ENCODE measurements at places on chromosomes 5 and 9. TPM values are rescaled to one million over a fixed set of nuclear protein-coding genes. Genes with fewer than 3 reads are reported as not detected.

GRCh38 chr9:76302947-76303550 lies 91.2 kb downstream of the RFK start:
- H3K4me1 ChIP-seq, result peaks cover 6% of the 10 kb centered on the region
- H3K27me3 ChIP-seq, result no peaks in the 10 kb centered on the region
- no peaks in the 10 kb centered on the region for H3K36me3 ChIP-seq
- no peak overlapping the region for H3K4me3 ChIP-seq
- no peak overlapping the region for H3K27ac ChIP-seq

DNA sequence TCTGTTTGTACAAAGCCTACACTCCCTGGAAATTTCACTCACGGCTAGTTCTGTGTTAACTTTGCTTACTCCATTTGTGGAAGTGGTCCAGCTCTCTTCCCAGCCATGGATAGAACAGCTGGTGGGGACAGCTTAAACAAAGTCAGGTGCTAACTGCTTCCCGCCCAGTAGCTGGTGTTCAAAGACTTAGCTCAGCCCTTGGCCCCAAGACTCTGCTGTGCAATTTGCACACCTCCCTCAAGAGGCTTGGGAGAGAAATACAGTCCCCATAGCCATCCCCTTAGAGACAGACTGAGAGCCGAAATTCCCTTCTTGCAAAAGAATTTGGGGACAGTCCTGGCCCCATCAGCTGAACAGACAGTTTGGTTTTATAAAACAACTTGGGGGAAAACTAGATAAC lies 73.8 kb upstream of the RAI14 start:
- DNase-seq, result no peak
- no peaks in the 10 kb centered on the region for H3K27me3 ChIP-seq
- H3K4me3 ChIP-seq, result no peak overlapping the region
- no peaks in the 10 kb centered on the region for H3K4me1 ChIP-seq

- DNase-seq, result no peak
- no peak overlapping the region for H3K4me3 ChIP-seq
Observed at GRCh38 chr5:110663525-110663924, 62.9 kb downstream of the TMEM232 start.

Gene CNTFR
- total RNA-seq, result 14.4 TPM

GRCh38 chr5:159814805-159815585 lies 101.3 kb upstream of the ADRA1B start:
- DNase-seq, result no peak
- no peak overlapping the region for H3K27ac ChIP-seq
- peaks cover 21% of the 10 kb centered on the region for H3K4me1 ChIP-seq
- H3K36me3 ChIP-seq, result no peaks in the 10 kb centered on the region

DNA sequence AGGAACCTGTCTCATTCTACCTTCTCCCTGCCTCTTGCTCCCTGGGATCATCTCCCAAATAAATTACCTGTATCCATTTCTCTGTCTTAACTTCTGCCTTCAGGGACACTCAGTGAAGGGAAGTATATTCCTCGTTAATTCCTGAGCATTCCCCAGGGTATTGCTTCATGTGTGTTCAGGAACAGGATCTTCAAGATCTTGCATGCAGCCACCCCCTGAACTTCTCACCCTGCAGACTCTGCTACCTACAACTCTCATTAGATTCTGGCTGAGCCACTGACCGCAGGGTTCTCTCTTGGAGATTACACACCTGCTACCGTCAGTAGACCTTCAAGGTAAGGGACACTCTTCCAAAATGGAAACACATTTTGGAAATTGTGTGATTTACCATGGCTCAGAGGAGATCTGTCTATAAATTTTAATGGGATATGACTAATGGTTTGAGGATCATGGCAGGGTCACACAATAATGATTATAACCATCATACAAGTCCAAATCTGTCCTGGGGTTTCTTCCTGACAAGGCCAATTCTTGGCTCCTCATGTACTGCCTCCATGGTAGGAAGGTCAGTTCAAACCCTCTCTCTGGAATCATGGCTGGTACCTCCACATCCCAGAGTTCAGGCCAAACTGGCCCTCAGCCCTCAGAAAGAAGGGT lies 38.9 kb upstream of the UGCG start:
- no peak overlapping the region for H3K27ac ChIP-seq
- no peaks in the 10 kb centered on the region for H3K27me3 ChIP-seq
- no peak for DNase-seq

Gene SV2C
- 0.11 TPM for total RNA-seq

Gene SNAPC3
- 32.4 TPM for total RNA-seq

- DNase-seq, result no peak
- H3K27me3 ChIP-seq, result no peaks in the 10 kb centered on the region
- H3K4me1 ChIP-seq, result no peaks in the 10 kb centered on the region
- H3K36me3 ChIP-seq, result no peaks in the 10 kb centered on the region
- H3K27ac ChIP-seq, result no peak overlapping the region
- H3K4me3 ChIP-seq, result no peak overlapping the region
Observed at GRCh38 chr5:139431706-139432105, 7.6 kb downstream of the DNAJC18 start.

- H3K4me3 ChIP-seq, result no peak overlapping the region
- DNase-seq, result no peak
Observed at GRCh38 chr5:39598661-39599248, 174.0 kb upstream of the DAB2 start.

DNA sequence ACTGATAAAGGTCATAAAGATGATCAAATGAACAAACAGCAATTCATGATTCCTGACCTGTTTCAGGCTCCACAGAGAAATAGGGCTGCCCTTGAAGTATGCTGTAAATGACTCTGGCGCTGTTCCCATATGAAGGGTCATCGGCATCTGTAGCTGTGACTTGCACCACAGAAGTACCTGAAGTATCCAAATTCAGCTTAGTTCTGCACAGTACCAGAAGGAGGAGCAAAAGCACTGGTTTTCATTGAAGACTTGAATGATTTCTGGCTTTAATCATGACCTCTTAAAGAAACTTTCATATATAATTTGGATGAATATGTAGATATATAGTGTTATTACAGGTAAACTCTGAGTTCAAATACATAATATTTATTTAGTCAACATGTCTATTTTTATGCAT lies 109.1 kb downstream of the CDH10 start:
- no peaks in the 10 kb centered on the region for H3K27me3 ChIP-seq
- H3K36me3 ChIP-seq, result no peaks in the 10 kb centered on the region
- no peak overlapping the region for H3K4me3 ChIP-seq
- no peak overlapping the region for H3K27ac ChIP-seq
- H3K4me1 ChIP-seq, result no peaks in the 10 kb centered on the region

Gene MCTP1
- 6.1 TPM for total RNA-seq

GRCh38 chr9:77978086-77978781 lies 53.4 kb downstream of the GNAQ start:
- DNase-seq, result no peak
- H3K27ac ChIP-seq, result no peak overlapping the region
- peaks cover 39% of the 10 kb centered on the region for H3K4me1 ChIP-seq
- no peaks in the 10 kb centered on the region for H3K36me3 ChIP-seq

Gene NFIB
- 110 TPM for total RNA-seq

Gene PCDHB15
- total RNA-seq, result 6.2 TPM

DNA sequence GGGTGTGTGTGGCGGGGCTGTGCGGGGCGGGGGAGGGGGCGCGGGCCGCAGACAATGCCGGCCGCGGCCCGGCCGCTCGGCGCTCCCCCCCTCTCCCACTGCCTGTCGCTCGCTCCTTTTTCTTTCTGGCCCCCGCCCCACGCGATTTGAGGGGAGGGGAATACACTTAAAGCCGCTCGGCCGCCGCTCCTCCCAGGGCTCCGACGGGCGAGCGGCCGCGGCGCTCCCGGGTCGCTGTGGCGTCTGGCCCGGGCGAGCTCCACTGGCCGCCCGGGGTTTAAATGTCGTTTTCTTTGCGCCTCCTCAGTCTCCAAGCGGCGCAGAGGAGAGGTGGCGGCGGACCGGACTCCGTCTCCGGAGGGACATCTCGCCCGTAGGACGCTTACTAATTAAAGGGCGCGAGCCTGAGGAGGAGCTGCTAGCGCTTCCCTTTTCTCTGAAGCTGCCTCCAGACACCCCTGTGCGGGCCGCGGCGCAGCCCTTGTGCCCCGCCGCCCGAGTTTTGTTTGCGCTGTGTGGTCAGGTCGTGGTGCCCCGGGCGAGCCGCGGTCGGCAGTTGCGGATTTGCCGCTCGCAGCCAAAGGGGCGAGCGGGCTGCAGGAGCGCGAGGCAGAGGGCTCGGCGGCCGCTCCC lies 1.4 kb downstream of the ZSWIM6 start:
- no peaks in the 10 kb centered on the region for H3K27me3 ChIP-seq
- peak overlapping the region; percentile 93 for H3K4me3 ChIP-seq
- DNase-seq, result peak; percentile 39
- H3K36me3 ChIP-seq, result no peaks in the 10 kb centered on the region

GRCh38 chr9:14320271-14321181 lies 6.6 kb upstream of the NFIB start:
- no peaks in the 10 kb centered on the region for H3K27me3 ChIP-seq
- no peaks in the 10 kb centered on the region for H3K36me3 ChIP-seq

DNA sequence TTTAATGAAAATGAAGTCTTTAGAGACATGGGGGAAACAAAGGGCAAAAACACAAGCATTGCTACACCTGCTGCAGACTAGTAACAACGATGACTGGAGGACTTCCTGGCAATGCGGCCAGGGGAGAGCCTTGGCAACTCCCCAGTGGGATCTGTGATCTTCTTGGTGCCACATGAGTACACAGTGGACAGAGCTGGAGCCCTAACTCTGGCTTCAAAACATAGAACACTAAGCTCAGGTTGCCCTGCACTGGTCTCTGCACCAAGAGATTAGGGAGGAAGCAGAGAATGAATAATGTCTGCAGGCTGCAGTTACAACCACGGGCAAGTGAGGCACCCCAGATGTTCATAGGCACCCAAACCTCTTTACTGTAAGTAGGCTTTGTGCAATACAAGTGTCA lies 91.1 kb downstream of the MRPS27 start:
- H3K4me1 ChIP-seq, result no peaks in the 10 kb centered on the region
- no peaks in the 10 kb centered on the region for H3K36me3 ChIP-seq
- H3K27ac ChIP-seq, result no peak overlapping the region
- H3K27me3 ChIP-seq, result no peaks in the 10 kb centered on the region
- no peak overlapping the region for H3K4me3 ChIP-seq
- peak; percentile 64 for DNase-seq

Gene SHOC1
- total RNA-seq, result not detected

DNA sequence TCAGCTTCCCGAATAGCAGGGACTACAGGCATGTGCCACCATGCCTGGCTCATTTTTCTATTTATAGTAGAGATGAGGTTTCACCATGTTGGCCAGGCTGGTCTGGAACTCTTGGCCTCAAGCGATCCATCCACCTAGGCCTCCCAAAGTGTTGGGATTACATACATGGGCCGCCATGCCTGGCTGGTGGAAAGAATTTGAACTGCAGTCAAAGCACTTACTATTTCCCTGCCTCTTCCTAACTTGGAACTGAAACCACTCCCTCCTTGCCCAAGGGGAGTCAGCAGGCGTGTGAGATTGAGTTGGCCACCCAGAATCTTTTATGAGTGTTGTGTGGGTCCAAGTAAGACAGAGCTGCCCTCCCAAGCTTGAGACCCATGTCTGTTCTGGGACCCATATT lies 86.1 kb upstream of the PTPN3 start:
- H3K4me3 ChIP-seq, result no peak overlapping the region
- no peaks in the 10 kb centered on the region for H3K36me3 ChIP-seq
- no peak for DNase-seq
- H3K4me1 ChIP-seq, result no peaks in the 10 kb centered on the region
- H3K27ac ChIP-seq, result no peak overlapping the region

Gene ADAMTS13
- 2.8 TPM for total RNA-seq

DNA sequence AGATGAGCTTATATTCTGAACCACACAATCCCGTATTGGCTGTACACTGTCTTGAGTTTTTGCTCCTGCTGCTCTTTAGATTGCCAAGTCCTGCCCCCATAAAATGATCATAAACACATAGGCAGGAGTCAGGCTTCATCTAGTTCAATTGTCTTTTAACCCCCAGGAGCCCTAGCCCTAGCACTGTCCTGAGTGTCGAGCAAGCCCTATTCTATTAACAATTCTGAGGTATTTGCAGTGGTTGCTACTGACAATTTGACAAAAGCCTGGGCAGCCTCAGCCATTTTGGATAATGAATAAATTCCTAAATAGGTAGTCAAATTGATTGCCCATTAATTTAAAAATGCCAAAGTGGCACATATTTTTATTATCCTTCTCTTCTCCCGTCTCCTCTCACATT lies 257.2 kb downstream of the YTHDC2 start:
- no peaks in the 10 kb centered on the region for H3K4me1 ChIP-seq
- no peak overlapping the region for H3K4me3 ChIP-seq
- DNase-seq, result no peak
- H3K27ac ChIP-seq, result no peak overlapping the region
- no peaks in the 10 kb centered on the region for H3K36me3 ChIP-seq

DNA sequence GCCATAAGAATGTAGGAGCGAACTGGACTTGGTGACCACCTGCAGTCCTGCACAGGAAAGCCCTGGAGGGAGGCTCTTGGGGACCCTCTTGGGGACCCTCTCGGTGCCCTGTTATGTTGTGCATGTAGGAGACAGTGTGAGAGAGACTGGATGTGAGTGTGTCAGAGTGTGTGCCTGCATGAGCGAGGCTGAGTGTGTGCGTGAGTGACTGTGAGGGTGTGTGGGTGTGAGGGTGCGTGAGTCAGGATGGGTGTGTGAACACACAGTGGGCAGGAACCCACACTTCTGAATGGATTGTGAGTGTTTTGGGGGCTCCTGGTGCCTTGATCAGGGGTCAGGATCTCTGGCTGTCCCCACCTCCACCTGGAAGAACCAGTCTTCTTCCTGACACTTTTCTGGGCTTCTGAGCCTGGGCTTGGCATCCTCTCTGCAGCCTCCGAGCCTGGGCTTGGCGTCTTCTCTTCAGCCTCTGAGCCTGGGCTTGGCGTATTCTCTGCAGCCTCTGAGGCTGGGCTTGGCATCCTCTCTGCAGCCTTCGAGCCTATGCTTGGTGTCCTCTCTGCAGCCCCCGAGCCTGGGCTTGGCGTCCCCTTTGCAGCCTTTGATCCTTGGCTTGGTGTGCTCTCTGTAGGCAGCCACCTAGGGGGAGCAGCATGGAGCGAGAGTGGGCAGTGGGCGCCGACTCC lies 25.6 kb upstream of the ANKRD33B start:
- no peaks in the 10 kb centered on the region for H3K4me1 ChIP-seq
- no peaks in the 10 kb centered on the region for H3K27me3 ChIP-seq
- no peak for DNase-seq
- H3K4me3 ChIP-seq, result no peak overlapping the region
- H3K27ac ChIP-seq, result no peak overlapping the region

Gene LECT2
- total RNA-seq, result not detected

Gene NPR3
- 36.9 TPM for total RNA-seq

DNA sequence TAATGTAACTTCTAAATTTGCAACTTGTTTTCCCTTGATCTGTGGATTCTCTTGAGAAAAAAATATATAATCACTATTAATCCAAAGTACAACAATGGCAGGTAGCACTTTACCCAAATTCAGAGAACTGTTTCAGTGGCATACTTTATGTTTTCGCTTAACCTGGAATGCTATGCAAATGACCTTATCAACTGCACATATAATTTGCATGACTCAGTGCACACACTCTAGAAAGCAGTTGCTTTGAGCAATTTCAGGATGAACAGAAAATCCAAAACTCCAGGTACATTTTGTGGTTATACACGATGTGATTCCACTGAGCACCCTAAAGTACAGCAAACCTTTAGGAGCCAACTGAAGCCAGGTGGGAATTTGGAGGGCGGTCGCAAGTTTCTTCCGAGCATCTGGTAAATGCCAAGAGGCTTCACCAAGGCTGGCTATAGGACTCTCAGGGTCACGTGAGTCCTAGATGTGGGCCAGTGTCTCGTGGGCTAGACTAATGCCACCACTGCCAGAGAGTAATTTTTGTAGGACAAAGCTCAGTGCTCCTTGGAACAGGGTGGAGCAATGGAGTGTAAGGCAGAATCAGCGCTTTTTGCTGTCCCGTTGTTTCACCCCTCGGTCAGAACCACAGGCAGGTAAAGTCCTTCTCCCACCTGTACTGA lies 37.3 kb downstream of the DMGDH start:
- no peak for DNase-seq
- H3K4me1 ChIP-seq, result no peaks in the 10 kb centered on the region
- no peak overlapping the region for H3K4me3 ChIP-seq
- H3K27ac ChIP-seq, result no peak overlapping the region
- H3K27me3 ChIP-seq, result no peaks in the 10 kb centered on the region
- H3K36me3 ChIP-seq, result no peaks in the 10 kb centered on the region
